ENCODE measurements at places on chromosomes 4 and X.

DNA sequence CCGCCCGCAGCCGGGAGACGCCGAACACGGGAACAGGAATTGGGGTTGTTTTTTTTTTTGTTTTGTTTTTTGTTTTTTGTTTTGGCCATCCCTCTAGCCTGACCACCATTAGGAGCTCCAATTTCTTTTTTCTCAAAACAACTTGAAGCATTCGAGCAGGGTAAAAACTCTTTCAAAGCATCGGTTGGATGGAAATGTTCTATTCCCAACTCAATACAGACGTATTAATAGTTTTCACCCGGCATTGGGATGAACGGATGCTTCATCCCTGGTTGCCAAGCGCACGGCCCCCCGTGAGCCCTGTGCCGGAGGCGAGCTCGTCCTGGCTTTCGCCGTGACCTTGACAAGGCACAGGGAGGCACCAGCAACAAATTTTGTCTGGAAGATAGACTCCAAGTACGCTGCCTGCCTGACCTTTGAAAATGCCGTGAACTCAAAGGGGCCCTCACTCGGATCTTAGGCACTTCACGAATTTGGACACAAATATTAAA, 352 bp upstream of the MAP3K15 start:
- no peaks in the 10 kb centered on the region for H3K4me1 ChIP-seq
- no peak overlapping the region for H3K27ac ChIP-seq
- no peaks in the 10 kb centered on the region for H3K36me3 ChIP-seq
- H3K27me3 ChIP-seq = no peaks in the 10 kb centered on the region
- peak; percentile 2 for DNase-seq
- no peak overlapping the region for H3K4me3 ChIP-seq

DNA sequence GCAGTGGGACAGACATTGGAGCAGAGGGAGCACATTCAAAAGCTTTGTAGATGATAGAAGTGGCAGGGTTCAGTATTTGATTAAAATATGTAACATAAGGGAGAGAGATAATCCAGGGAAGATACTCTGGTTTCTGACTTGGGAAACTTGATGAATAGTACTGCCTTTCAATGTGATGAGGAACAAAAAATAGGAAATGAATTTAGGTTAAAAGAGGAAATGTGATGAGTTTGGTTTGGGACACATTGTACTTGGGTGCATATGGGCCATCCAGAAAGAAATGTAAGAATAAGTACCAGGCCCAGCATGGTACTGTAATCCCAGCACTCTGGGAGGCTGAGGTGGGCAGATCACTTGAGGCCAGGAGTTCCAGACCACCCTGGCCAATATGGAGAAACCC, 20.9 kb upstream of the NDNF start:
- DNase-seq = no peak
- H3K4me3 ChIP-seq = no peak overlapping the region
- H3K27ac ChIP-seq = no peak overlapping the region
- no peaks in the 10 kb centered on the region for H3K36me3 ChIP-seq
- H3K27me3 ChIP-seq = no peaks in the 10 kb centered on the region

DNA sequence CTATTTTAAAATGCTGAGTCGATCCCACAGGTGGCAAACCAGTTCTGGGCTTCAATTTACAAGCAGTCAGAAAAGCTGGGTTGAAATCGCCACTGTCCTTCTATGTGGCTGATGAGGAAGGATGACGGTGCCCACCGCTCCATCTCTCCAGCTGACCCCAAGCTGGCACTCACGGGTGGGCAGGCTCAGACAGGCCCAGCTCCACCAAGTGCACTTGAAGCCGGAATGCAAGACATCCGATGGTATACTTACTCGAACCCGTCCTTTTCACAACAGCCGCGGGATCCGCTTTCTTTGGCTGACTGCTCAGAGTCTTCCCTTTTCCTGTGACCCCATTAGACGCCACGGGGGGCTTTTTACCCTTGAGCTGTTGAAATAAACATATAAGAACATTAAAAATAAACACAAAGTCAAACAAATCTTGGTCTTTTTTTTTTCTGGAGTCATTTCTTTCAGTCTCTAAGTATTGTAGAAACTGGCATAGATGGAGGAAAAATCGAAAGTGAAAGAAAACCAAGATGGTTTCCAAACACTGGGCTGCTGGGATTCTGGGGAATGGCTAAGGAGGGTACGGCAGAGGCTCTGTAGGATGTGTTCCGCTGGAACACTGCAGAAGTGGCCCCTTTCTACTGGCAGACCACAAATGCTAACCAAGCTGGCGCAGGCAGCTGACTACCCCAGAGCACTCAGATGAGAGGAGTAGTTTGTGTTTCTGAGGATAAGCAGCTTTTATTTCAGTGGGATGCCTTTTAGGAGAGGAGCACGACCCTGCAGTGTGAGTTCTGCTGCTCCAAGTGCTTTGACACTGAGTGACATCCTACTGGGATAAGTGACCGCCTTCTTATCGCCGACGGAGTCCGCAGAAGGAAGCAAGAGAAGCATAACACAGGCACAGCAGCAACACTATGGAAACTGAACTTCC, 160.9 kb downstream of the AFAP1 start:
- DNase-seq = no peak
- peaks cover 11% of the 10 kb centered on the region for H3K36me3 ChIP-seq
- H3K27ac ChIP-seq = no peak overlapping the region
- H3K4me1 ChIP-seq = no peaks in the 10 kb centered on the region

DNA sequence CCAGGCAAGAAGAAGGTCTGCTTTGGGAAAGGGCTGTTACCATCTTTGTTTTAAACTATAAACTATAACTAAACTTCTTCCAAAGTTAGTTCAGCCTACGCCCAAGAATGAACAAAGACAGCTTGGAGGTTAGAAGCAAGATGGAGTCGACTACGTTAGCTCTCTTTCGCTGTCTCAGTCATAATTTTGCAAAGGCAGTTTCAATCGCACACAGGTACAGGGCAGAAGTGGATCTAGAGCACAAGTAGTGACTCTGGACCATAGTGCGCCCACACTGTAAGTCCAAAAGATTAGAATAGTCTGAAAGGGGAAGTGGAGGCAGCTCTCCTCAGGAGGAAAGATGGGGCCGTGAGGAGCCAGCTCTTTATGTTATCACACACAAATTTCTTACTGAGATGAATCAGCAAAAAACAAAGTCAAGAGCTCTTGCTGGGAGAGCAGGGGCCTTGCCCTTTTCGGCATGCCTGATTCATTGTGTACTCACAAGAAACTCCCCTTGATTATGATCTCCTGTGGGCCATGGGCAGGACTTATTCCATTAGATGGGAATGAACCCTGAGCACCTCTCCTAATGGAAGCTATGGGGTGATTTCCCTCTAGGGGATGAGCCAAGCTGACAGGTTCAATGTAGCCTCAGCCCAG, 58.6 kb downstream of the FUNDC1 start:
- no peak overlapping the region for H3K4me3 ChIP-seq
- H3K4me1 ChIP-seq = no peaks in the 10 kb centered on the region
- H3K27me3 ChIP-seq = no peaks in the 10 kb centered on the region
- H3K27ac ChIP-seq = no peak overlapping the region
- no peaks in the 10 kb centered on the region for H3K36me3 ChIP-seq
- DNase-seq = no peak

- H3K36me3 ChIP-seq = no peaks in the 10 kb centered on the region
- no peak for DNase-seq
These were observed 6.8 kb upstream of the TBC1D19 start for GRCh38 chr4:26577066-26577465.

- no peak overlapping the region for H3K4me3 ChIP-seq
- no peak overlapping the region for H3K27ac ChIP-seq
- no peak for DNase-seq
- no peaks in the 10 kb centered on the region for H3K36me3 ChIP-seq
These were observed 111.3 kb upstream of the ELOVL6 start for GRCh38 chr4:110309675-110310074.

- H3K4me1 ChIP-seq = peaks cover 6% of the 10 kb centered on the region
- peak; percentile 93 for DNase-seq
- no peaks in the 10 kb centered on the region for H3K36me3 ChIP-seq
These were observed 70.8 kb downstream of the ADRA2C start for GRCh38 chr4:3836756-3837601.

- peaks cover 1% of the 10 kb centered on the region for H3K4me1 ChIP-seq
- DNase-seq = no peak
- no peak overlapping the region for H3K4me3 ChIP-seq
- peaks cover under 1% of the 10 kb centered on the region for H3K36me3 ChIP-seq
- no peak overlapping the region for H3K27ac ChIP-seq
These were observed 21.8 kb upstream of the TBC1D14 start for GRCh38 chr4:6887591-6888371.

- no peak for DNase-seq
- no peaks in the 10 kb centered on the region for H3K27me3 ChIP-seq
- no peaks in the 10 kb centered on the region for H3K4me1 ChIP-seq
These were observed 55.6 kb upstream of the RBMX start for GRCh38 chrX:136936183-136936549.

DNA sequence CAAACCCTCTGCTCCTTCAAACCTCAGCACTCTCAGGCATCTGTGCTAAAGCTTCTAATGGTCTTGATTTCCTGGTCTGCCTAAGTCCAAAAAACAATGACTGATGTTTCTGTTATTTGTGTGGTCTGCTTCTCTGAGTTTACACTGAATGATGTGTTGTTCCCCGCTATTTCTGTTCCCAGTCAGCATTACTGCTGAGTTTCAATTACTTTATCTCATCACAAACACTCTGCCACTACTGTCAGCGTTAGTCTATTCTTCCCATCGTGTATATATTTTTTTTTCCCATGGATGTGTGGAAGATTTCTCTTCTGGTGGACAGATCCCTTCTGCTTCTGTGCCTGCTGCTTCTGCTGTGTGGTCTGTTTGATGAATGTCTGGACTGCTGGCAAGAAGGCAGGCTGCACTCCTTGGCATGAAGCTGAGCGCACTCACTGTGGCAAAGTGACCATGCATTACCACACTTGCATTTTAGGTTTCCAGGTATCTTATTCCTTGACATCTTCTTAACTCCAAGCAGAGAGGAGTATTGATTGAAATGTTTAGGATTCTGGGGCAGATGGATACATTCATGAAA, 106.9 kb upstream of the PAQR3 start:
- H3K4me1 ChIP-seq = no peaks in the 10 kb centered on the region
- H3K36me3 ChIP-seq = no peaks in the 10 kb centered on the region
- no peak overlapping the region for H3K4me3 ChIP-seq
- H3K27ac ChIP-seq = no peak overlapping the region

GRCh38 chrX:101417190-101417589, 9.2 kb downstream of the HNRNPH2 start:
- H3K4me3 ChIP-seq = no peak overlapping the region
- H3K4me1 ChIP-seq = no peaks in the 10 kb centered on the region
- DNase-seq = no peak
- H3K27me3 ChIP-seq = no peaks in the 10 kb centered on the region
- no peaks in the 10 kb centered on the region for H3K36me3 ChIP-seq
